Activated CD4-positive, CD25-positive, alpha-beta regulatory T cell treated with anti-CD3 and anti-CD28 coated beads, Interleukin-2, amount 50 U/mL, for 24 hours (primary cell): ENCODE measurements at places on chromosomes 1 and 21.

DNA sequence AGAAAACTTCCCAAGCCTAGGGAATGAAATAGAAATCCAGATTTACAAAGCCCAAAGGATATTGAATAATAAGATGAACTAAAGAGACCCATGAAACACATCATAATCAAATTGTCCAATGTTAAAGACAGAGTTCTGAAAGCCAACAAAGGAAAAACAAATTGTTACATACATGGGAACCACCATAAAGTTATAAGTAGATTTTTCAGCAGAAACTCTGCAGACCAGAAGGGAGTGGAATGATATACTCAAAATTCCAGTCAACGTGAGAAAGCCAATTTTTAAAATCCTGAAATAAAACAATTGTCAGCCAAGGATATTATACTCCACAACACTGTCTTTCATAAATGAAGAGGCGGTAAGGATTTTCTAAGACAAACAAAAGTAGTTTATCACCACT lies 22.0 kb upstream of the EGLN1 start:
- ATAC-seq: no peak

DNA sequence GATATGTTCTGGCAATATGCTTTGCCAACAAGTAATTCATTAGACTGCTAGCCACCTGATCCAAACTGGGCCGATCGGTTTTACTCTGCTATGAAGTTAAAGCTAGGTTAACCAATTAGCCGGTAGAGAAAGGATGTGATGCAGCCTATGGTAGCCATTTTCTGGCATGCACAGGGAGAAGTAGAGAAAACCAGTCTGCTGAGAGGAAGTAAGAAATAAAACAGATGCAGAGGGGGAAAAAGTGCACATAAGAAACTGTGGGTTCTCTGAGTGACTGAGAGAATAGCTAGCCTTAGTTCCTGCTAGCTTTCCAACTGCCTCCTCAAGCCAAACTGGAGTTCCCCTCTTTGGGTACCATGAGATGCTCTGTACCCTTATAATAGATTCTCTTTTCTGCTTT lies 52.8 kb downstream of the ARID4B start:
- peak; percentile 18 for ATAC-seq

DNA sequence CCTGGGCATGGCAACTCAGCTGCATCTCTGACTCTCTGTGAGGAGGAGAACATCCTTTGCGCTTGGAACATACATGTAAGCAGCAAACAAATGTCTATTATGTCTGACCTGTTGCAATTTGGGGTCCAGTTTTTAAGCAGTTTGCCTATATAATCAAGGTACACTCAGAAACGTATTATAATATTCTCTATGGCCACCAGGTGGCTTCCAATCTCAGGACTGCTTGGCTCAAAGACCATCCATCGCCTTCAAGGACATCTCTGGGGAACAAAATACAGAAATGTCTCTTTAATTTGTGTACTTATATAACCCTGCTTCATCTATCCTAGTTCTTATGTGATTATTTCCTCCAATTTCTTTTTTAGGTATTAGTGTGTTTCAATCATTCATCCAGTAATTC lies 227.2 kb downstream of the OLFM3 start:
- no peak for ATAC-seq

GRCh38 chr1:225631021-225631663 lies 21.8 kb downstream of the ENAH start:
- ATAC-seq: no peak

DNA sequence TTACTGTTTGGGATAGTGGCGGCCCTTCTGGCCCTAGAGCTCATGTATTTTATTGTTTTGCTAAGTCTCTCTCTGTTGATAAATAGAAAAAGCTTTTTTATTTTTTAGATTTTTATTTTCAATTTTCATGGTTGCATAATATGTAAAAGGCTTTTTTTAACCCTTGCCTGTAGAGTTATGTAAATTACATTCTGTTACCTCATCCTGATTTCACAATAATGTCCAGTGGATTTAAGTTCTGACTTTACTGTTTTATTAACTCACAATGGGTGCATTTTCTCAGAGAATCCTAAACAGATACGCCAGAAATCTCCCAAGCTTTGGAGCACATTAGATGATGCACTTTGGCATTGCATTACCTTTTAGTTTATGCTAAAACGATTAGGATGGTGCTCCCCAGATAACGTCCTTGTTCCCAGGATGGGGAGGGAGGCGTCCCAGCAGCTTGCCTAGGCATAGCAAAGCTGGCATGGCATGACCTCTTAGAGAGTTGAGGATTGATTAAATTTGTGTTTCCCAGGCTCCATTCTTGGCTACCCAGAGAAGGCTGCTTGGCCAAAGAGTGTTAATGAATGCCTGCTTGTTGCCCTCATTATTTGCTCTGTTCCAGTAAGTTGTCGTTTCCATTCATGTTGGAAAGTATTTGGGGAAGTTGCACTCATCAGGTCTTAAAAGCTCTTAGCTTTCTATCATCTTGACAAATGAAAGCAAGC lies 17.1 kb downstream of the UTP25 start:
- ATAC-seq: no peak

DNA sequence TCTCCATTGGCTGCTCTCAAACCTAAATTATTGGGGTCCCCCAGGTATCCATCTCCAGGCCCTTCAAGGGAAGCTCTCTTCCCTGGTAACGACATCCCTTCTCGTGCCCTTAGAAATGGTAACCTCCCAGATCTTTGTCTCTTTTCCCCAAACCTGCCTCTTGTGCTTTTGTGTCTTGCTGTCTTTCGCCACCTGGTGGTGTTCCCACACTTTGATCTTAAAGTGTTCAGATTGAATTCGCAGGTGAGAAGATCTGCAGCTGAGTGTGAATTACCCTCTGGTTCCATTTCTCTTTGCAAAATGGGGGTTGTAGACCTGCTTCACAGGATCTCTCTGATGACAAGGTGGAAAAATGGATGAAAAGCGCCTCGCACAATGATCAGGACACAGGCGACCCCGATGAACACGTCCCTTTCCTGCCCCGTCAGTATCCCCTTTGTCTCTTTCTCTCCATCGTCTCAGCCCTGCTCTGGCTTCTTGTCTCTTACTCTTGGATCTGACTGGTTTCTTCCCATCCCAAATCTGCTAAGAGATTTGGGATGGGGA lies 53.1 kb downstream of the DOP1B start:
- no peak for ATAC-seq

DNA sequence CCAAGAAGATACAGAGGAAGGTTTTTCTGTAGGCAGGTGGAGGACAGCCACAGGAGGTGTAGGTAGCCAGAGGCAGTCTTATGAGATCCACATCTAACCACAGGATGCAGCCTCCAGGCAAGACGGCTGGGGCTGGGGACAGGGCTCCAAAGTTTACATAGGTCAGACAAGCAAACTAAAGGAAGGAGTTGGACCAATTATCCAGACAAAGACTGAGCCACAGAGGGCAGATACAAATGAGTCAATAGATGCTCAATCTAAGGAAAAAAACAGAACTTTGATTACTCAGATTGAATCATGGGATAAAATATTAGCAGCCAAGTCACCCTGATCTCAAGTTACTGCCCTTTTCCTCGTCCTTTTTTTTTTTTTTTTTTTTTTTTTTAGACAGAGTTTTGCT lies 91.6 kb downstream of the RGS7 start:
- ATAC-seq: no peak

DNA sequence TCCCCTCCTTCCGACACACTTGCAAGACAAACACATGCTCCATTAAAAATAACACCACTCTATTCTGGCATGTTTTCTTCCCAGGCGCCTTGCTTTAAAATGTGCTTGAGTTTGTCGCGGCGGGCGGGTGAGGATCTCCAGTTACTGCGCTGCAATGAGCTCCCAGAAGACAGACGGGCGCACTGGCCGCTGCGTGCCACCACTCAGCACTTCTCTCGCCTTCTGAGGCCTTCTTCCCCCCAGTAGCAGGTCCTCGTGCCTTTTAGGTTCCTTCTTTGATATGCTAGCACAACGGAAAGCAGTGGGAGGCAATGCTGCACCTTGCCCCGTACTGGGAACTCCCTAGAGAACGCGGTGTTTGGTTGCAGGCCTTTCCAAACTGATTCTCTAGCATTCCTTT lies 279.5 kb upstream of the NR5A2 start:
- ATAC-seq: no peak

DNA sequence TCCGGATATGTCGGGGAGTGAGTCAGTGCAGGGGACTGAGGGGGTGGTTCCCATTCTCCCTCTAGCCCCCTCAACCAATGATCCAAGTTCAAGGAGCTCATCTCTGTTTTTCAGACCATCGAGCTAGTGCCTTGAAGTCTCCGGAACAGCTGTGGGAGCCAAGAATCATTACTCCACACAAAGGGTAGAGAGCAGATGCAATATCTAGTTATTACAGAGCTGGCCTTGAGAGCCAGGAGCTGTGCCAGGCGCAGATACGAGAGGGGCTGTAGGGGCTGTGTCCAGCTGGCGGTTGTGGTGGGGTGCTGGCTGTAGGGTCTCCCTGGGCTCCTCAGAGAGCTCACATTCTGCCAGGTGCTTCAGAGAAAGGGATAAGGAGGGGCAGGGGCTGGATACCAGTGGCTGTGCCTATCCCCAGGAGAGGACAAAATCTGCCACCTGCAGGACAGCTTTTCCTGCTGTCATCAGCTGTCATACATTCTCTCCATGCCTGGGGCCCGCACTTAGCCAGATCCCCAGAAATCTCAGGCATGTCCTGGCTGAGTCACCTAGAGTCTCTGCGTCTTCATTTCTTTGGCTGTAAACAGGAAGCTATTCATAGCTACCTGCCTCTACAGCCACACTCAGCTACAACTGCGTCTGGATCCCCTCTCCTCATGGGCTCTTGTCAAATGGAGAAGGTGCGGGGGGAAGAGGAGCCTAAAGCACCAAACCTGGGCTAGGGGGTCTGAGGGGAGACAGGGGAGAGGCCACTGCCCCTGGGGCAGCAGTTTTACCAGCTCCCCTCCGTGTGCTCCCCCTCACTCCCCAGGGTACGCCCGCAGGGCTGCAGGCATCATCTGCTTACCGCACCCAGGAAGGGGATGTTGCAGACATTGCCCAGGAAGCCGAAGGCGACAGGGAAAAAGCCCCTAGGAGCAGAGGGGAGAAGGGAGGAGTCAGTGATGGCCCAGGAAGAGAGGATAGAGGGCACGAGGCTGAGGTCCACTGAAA lies 2.4 kb upstream of the KISS1 start:
- no peak for ATAC-seq

GRCh38 chr1:22801761-22802160 lies 91.1 kb downstream of the EPHB2 start:
- no peak for ATAC-seq

DNA sequence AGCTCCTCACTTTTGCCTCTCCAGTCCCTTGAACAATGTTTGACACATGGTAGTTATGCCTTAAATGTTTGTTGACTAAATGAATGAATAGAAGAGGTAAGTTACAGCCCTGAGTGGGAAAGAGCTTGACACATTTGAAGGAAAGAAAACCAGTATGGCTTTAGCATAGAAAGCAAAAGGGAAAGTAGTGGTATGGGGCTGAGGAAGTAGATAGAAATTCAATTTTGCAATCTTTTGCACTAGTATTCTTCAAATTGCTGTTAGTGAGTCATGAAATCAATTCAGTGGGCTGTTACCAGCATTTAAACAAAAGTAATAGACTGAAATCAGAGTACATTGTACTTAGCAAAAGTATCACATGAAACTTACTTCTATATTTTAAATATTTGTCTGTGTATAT lies 21.1 kb downstream of the PLA2G4A start:
- ATAC-seq: no peak

DNA sequence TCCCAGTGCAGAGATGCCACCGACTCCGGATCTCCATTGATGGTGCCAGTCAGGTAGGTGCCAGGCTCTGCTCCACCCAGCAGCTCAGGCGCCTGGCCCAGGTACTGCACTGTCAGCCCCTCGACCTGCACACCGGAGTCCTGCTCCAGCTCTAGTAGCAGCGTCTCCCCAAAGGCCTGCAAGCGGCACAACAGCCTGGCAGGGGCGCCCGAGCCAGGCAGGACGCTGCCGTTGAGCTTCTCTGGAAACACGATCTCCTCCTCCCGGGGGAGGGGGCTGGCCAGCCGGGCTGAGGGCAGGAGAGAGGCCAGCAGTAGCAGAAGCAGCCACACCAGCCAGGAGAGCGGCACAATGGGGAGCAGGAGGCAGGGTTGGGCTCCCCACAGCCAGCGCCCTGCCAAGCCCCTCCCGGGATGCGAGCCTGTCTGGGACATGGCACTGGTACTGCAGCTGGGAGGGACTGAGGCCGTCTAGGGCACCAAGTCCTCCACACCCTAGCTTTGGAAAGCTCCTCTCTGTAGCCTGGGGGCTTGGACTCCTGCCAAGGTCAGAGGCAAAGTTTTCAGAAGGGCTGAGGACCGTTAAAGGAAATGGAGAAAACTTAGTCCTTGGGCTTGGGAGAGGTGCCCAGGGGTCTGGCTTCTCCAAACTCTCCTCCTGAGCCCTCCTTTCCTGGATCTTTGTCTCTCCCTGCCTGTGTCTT lies 509 bp downstream of the ADAMTS4 start:
- ATAC-seq: no peak

GRCh38 chr1:173861731-173862145 lies 6.1 kb downstream of the GAS5 start:
- ATAC-seq: peak; percentile 9

DNA sequence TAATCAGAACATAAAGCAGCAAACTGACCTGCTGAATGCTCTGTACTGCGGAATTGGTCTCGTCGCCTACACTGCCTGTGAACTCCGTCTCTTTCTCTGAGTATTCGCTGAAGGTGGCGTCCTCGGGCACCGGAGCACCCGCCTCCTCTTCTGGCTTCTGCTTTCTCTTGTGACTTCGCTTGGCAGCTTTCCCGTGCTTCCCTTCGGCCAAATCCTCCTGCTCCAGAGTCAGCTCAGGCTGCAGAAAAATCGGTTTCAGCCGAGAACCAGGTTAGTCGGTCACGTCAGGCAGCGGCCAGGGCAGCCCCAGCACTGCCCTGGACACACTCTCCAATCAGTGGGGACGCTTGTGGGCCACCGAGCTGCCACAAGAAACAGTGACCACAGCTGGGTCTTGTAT lies 35.8 kb upstream of the RIPK4 start:
- no peak for ATAC-seq
